ENCODE measurements at places on chromosomes 6 and 20.
A peak's percentile ranks its signal among the peaks of the same experiment; 100 is the strongest.

DNA sequence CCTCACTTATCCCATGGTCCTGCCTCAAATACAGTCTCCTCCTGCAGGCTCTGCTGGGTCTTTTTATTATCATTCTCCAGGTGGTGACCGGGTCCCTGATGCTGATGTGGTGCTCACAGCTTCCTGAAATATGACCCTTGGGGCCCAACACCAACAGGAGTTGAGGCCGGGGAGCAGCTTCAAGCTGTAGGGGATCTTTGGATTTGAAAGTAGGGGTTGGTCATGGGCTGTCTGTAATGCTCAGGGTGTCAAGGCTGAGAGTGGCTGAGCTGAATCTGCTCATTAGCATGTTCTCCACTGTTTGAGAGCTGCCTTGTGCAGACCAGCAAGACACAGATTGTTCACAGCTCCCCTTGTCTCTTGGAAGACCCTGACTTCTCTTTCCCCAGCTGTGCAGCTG, 35.5 kb downstream of the HLA-F start:
- peak; percentile 55 for DNase-seq

GRCh38 chr6:166796610-166797009, 159.7 kb downstream of the RNASET2 start:
- no peak for DNase-seq

- no peak for DNase-seq
These were observed 114.6 kb upstream of the RIPOR2 start for GRCh38 chr6:25050356-25050755.

GRCh38 chr6:90387826-90388225, 91.2 kb upstream of the BACH2 start:
- no peak for DNase-seq

DNA sequence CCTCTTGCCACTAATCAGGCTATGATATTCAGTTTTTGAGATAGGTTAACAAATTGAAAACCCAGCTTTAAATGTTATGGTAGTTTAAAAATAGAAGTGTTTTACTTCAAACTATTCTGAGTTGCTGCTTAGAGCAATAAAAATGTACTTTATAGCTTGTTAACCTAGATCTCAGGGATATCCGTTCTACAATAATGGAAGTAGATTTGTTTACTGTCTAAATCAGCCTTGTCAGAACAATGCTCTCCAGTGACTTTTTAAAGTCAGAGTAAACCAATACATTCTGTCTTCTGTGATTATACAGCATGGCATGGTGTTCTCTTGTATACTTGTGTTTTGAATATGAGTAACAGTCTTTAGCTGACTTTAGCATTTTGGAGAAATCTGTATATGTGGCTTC, 161.5 kb downstream of the PACRG start:
- no peak for DNase-seq

GRCh38 chr6:150503586-150504339, 95.9 kb upstream of the PLEKHG1 start:
- no peak for DNase-seq

DNA sequence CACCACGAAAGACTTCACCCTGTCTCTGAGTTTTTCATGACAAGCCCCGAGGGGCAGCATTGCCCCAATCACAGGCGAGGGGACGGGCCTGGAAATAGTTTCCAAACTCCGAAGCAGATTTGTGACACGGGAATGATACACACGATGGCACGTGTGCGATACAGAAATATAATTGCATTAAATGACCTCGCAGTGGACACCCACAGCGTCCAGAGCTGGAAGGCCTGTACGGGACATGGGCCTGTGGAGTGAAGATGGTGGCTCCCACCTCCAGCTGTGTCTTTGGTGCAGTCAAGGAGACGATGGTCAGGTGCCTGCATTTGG, 43.0 kb downstream of the PMEPA1 start:
- no peak for DNase-seq

- DNase-seq, result no peak
These were observed 99.5 kb downstream of the LAMP5 start for GRCh38 chr20:9613871-9614270.
